ENCODE measurements at places on chromosomes 16 and 17. TPM values are rescaled to one million over a fixed set of nuclear protein-coding genes. Genes with fewer than 3 reads are reported as not detected.

CEMP1 gene
- total RNA-seq, result not detected

DLX3 gene
- total RNA-seq, result 0.09 TPM

CSH1 gene
- total RNA-seq, result not detected

TMEM107 gene
- 24.0 TPM for total RNA-seq

EVI2A gene
- total RNA-seq, result 18.2 TPM

DNA sequence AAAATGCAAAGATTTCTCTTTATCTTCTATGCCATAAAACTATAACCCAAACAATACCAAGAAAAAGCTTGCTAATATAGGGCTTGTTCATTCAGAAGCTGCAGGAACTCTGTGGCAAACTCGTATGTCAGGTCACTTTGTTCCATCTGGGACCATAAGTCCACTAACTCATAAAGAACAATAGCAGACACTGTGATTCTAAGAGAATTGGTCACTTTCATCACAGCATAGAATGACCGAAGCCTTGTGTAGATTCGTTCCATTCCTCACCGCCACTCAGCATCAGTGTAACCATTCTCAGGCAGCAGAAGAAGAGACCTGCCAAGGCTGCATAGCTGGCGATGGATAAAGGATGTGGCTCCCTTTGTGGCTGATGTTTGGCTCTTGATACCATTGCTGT lies 30.3 kb upstream of the VAT1L start:
- no peak for DNase-seq
- H3K4me3 ChIP-seq, result no peak overlapping the region
- H3K27ac ChIP-seq, result no peak overlapping the region
- H3K27me3 ChIP-seq, result peaks cover 14% of the 10 kb centered on the region
- no peaks in the 10 kb centered on the region for H3K36me3 ChIP-seq
- H3K4me1 ChIP-seq, result no peaks in the 10 kb centered on the region

- H3K27ac ChIP-seq, result peak overlapping the region; percentile 92
- H3K27me3 ChIP-seq, result peaks cover 13% of the 10 kb centered on the region
- DNase-seq, result peak; percentile 84
- H3K36me3 ChIP-seq, result peaks cover 12% of the 10 kb centered on the region
- peak overlapping the region; percentile 88 for H3K4me3 ChIP-seq
Measured at GRCh38 chr17:67993153-67993997, 2.9 kb downstream of the C17orf58 start.

DNA sequence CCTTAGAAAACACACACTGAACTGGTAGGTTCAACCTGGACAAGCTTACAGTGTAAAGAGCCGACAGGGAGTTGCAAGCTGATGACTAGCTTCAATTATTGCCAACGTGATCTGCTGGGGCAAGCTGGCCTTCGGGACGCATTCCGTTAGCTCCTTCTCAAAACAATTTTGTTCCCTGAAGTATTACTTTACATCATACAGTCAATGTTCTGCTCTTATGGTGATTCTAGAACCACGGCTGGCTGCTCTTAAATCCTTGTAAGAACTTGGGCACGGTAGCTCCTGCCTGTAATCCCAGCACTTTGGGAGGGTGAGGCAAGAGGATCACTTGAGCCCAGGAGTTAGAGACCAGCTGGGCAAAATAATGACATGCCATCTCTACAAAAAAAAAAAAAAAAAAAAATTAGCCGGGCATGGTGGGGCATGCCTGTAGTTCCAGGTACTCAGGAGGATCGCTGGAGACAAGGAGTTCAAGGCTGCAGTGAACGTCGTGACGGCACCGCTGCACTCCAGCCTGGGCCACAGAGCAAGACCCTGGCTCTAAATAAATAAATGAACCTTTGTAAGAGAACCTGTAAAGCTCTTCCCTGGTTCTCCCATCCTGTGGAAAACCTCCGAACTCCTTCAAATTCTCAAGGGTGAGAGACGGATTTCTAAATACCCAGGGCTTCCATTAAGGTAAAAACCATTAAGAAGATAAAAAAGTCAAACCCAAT lies 2.0 kb downstream of the CDIP1 start:
- no peak for DNase-seq
- H3K36me3 ChIP-seq, result peaks cover 29% of the 10 kb centered on the region
- peak overlapping the region; percentile 77 for H3K27ac ChIP-seq
- H3K27me3 ChIP-seq, result no peaks in the 10 kb centered on the region

GRCh38 chr17:31663576-31663975 lies 195.5 kb downstream of the COPRS start:
- no peaks in the 10 kb centered on the region for H3K4me1 ChIP-seq
- no peak overlapping the region for H3K4me3 ChIP-seq
- no peak overlapping the region for H3K27ac ChIP-seq
- no peaks in the 10 kb centered on the region for H3K36me3 ChIP-seq
- no peak for DNase-seq

GRCh38 chr17:62565817-62566216 lies 61.7 kb upstream of the MRC2 start:
- no peak for DNase-seq
- H3K27ac ChIP-seq, result no peak overlapping the region
- H3K36me3 ChIP-seq, result peaks cover 50% of the 10 kb centered on the region
- no peaks in the 10 kb centered on the region for H3K27me3 ChIP-seq
- H3K4me3 ChIP-seq, result no peak overlapping the region

- DNase-seq, result peak; percentile 64
- H3K27me3 ChIP-seq, result no peaks in the 10 kb centered on the region
- no peaks in the 10 kb centered on the region for H3K36me3 ChIP-seq
- H3K27ac ChIP-seq, result peak overlapping the region; percentile 63
Measured at GRCh38 chr17:61139219-61139618, 260.4 kb upstream of the TBX2 start.

Measured in activated CD4-positive, alpha-beta T cell treated with anti-CD3 and anti-CD28 coated beads for 36 hours (primary cell).